NCI-H748 treated with DMSO at 0.1 percent for 48 hours (cell line): ENCODE measurements at places on chromosomes 1 and 21.

DNA sequence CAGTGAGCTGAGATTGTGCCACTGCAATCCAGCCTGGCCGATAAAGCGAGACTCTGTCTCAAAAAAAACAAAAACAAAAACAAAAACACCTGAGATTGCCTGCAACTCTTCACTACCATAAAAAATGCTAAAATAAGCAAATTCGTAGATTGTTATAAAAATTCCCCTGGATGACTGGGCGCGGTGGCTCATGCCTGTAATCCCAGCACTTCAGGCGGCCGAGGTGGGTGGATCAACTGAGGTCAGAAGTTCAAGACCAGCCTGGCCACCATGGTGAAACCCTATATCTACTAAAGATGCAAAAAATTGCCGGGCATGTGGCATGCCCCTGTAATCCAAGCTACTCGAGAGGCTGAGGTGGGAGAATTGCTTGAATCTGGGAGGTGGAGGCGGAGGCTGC lies 10.7 kb downstream of the MED18 start:
- DNase-seq: no peak

- DNase-seq: no peak
These were observed 8.5 kb downstream of the PRCC start for GRCh38 chr1:156775799-156776198.

DNA sequence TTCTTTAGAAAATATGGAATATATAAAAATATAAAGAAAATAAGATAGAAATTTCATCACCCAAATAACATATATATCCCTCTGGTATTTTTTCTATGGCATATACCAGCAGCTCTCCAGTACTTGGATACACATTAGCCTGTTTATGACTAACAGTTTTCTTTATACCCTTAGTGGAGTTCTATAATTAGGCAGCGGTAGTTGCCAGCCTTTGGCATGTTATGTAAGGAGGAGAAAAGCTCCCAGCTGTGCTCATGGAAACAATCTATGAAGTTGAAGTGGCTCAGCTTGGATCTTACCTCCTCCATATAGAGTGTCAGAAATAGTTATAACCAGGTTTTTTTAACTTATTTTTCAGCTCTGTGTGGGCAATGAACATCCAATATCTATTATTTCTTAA lies 1636.8 kb downstream of the AMY1C start:
- no peak for DNase-seq

DNA sequence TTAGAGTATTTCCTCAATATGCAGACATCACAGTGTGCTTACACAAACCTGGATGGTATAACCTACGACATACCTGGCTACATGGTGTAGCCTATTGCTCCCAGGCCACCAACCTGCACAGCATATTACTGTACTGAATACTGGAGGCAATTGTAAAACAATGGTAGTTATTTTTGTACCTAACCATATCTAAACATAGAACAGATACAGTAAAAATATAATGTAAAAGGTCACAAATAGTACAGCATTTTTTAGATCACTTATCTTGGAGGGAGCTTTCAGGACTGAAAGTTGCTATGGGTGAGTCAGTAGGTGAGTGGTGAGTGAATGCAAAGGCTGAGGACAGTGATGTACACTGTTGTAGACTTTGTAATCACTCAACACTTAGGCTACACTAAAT lies 492.3 kb downstream of the MRPL39 start:
- DNase-seq: no peak
